ENCODE measurements at places on chromosomes 12 and 14.

GRCh38 chr12:56999456-56999855 lies 6.9 kb downstream of the ZBTB39 start:
- DNase-seq, result no peak

GRCh38 chr12:104480826-104481440 lies 24.2 kb downstream of the CHST11 start:
- DNase-seq, result no peak

DNA sequence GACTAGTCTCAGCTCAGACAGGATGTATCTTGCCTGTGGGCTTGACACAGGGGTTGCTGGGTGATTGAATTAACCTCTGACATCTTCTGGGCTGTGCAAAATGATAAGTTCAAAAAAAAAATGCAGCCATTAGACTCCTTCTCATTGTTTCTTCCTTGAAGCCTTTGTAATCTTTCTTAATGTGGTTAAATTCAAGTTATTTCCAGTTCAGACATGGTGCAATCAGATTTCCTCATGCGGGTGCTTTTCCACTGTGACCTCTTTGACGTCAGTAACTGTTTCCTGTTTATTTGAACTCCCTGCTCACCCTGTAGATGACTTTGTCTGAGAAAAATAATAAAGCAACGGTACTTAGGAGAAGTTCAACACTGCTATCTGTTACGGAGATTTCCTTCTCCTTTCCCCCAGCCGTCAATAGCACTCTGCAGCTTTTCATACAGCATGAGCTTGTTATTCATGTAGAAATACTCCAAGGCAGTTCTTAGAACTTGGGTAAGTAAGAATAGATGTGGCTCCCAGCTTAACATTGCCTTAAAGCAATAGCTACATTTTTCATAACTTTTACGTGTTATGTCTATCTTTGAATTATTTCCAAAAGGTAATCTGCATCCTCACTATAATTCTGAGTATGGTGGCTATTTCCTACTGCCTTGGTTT lies 155.5 kb downstream of the PRKCH start:
- peak; percentile 97 for DNase-seq

DNA sequence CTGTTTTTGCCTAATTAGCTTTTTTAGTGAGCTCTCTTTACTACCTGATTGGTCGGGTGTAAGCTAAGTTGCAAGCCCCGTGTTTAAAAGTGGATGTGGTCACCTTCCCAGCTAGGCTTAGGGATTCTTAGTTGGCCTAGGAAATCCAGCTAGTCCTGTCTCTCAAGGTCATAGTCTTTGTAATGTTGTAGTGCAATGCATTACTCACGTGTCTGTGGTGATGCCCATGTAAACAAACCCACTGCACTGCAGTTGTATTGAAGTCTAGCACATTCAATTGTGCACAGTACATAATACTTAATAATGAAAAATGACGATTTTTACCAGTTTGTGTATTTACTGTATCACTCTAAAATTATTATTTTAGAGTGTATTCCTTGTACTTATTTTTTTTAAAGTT lies 335.5 kb downstream of the NUAK1 start:
- DNase-seq, result no peak

- DNase-seq, result no peak
Measured at GRCh38 chr12:16562435-16562834, 43.5 kb downstream of the LMO3 start.

DNA sequence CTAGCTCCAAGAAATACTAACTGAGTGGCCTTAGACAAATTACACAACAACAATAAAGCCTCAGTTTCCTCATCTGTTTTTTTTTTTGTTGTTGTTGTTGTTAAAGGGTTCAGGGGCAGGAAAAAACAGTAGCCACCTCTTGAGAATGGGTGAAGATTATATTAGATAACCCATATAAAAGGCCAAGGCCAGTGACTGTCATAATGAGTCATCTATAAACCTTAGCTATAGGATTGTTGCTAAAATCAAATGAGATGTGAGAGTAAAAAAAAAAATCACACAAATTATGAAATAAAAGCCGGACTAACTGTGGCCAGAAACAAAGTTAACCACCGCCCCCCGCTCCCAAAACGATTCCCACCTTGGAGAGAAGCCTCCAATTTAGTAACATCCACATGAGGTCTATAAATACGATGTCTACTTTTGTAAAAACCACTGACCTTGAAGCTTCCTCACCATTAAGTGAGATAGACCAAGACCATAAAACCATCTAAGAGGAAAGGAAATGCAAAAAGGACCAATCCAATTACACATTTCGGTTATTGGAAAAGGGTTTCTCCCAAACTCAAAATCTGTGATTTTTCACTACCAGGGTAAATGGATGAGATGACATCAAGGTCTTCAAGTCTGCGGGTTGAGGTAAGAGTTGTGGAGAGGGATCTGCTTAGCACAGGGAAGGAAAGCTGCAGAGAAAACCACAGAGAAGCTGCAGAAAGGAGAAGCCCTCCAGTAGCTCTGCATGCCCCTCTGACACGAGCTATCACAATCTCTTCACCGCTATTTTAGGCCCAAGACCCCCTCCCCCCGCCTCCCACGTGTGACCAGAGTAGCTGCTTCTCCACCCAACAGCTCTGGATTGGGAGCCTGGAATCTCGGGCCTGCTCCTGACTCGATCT lies 1.0 kb downstream of the NAA25 start:
- DNase-seq, result no peak

Measured in T-helper 1 cell (primary cell).